Heart left ventricle (tissue), 16 donors: ENCODE measurements at places on chromosomes 11 and 22. TPM values are rescaled to one million over a fixed set of nuclear protein-coding genes. Genes with fewer than 3 reads are reported as not detected.

The APOA1 gene
- polyA plus RNA-seq: 422 TPM

The APOBEC3F gene
- 9.6 TPM for polyA plus RNA-seq

The KRTAP5-2 gene
- not detected for polyA plus RNA-seq

The CCDC81 gene
- polyA plus RNA-seq: 0.17 TPM

The DGAT2 gene
- 4.0 TPM for polyA plus RNA-seq

The FAT3 gene
- 0.04 TPM for polyA plus RNA-seq

The C11orf58 gene
- 78.3 TPM for polyA plus RNA-seq

The OR51B2 gene
- not detected for polyA plus RNA-seq

The MAP4K2 gene
- 7.8 TPM for polyA plus RNA-seq

The FOLR1 gene
- polyA plus RNA-seq: not detected

The CFAP300 gene
- 0.15 TPM for polyA plus RNA-seq

The IFITM5 gene
- polyA plus RNA-seq: not detected

The PLEKHA7 gene
- 13.1 TPM for polyA plus RNA-seq

The P2RY6 gene
- polyA plus RNA-seq: 2.3 TPM

The PATE2 gene
- not detected for polyA plus RNA-seq

The TEX54 gene
- polyA plus RNA-seq: not detected

The ZNF280B gene
- polyA plus RNA-seq: 0.06 TPM

The SLC43A1 gene
- 6.6 TPM for polyA plus RNA-seq

The RCOR2 gene
- polyA plus RNA-seq: 3.8 TPM

The TBX10 gene
- 0.11 TPM for polyA plus RNA-seq

The LARGE2 gene
- polyA plus RNA-seq: 0.17 TPM

The MS4A8 gene
- polyA plus RNA-seq: not detected

The SPINDOC gene
- polyA plus RNA-seq: 11.6 TPM

The DNAJB7 gene
- not detected for polyA plus RNA-seq

The CYB561A3 gene
- 12.3 TPM for polyA plus RNA-seq

The ARHGAP20 gene
- polyA plus RNA-seq: 0.17 TPM
